ENCODE measurements at places on chromosomes 12 and 14.

GRCh38 chr12:83092129-83092528, 405.4 kb downstream of the TMTC2 start:
- DNase-seq, result no peak

DNA sequence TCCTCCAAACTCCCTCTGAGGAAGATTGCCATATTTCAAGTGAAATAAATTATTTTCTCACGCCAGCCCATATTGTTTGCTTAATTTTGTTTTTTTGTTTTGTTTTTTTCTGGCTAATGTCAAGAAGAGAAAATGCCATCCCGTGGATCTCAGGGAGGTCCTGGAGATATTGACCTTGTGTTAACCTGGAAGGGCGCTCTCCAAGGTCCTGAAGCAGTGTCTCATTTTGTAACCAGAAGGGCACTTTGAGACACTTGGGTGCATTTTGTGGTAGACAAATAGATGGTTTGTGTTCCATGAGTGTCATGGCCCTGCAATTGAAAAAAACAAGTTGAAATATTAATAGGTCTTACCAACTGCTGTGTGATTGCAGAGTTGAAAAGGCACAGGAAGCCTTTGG, 268.9 kb downstream of the SUDS3 start:
- peak; percentile 19 for DNase-seq

GRCh38 chr12:58249610-58250009, 308.2 kb downstream of the ATP23 start:
- DNase-seq, result peak; percentile 34

DNA sequence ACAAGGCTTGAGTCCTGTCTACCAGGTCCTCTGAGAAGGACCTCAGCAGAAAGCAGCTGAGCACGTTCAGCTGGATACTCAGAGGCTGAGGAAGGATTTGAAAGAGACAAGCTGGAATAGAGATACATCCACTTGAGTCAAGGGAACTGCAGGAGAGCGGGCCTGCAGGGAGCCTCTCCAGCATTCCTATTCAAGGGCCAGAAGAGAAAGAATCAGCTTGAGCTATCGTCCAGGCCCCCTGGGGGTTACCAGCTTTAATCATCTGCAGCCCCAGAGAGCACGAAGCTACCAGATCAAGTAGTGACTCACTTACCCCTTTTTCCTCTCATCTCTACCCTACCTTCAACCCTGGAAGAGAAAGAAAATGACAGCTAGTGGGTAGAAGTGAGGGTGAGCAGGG, 80.9 kb downstream of the NDUFA12 start:
- DNase-seq, result no peak

GRCh38 chr12:117470804-117471203, 109.4 kb upstream of the NOS1 start:
- DNase-seq, result no peak

DNA sequence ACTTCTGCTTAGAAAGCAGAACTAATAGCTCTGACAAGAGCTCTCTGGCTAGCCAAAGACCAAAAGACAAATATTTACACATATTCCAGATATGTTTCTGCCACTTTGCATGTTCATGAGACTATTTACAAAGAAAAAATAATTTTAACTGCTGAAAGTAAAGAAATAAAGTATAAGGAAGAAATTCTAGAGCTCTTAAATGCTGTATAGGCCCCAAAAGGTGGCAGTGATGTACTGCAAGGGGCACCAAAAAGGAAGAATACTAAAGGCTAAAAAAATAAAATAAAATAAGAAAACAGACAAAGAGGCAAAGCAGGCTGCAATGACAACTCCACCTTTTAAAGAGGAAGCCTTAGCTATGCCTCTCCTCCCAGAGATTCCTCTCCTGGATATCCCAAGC, 23.0 kb downstream of the KLRK1 start:
- DNase-seq, result no peak

DNA sequence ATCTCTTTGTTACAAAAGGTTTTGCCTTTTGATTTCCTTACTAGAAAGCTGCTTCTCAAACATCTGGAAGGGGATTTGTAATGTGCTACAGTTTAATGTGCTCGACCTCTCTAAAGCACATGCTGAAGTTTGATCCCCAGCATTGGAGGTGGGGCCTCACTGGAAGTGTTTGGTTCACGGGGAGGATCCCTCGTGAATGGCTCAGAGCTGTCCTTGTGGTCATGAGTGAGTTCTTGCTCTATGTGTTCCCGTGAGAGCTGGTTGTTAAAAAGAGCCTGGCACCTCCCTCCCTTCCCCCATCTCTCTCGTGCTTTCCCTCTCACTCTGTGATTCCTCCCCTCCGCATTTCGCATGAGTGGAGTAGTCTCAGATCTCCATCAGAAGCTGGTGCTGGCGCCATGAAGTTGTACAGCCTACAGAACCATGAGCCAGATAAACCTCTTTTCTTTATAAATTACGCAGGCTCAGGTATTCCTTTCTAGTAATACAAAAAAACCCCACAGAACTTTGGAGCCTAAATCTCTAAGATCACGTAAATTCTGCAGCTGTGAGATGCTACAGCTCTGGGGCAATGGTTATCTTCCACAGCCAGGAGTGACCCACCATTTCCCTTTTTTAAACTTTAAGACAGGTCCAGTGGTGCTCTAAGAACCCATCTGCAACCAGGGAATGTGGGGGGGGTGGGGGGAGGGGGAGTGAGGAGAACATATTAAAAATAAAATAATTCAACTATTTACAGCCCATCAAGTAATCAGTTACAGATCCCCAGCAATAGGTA, 214.4 kb downstream of the FOXN3 start:
- no peak for DNase-seq

GRCh38 chr14:69775012-69775411, 8.1 kb downstream of the SRSF5 start:
- DNase-seq, result no peak

Measured in heart left ventricle (tissue), 16 donors.